ENCODE measurements at places on chromosomes 6 and 20.

- no peaks in the 10 kb centered on the region for H3K36me3 ChIP-seq
- DNase-seq = peak; percentile 1
- no peak overlapping the region for H3K27ac ChIP-seq
- H3K27me3 ChIP-seq = no peaks in the 10 kb centered on the region
- H3K4me1 ChIP-seq = no peaks in the 10 kb centered on the region
Measured at GRCh38 chr6:94323853-94324252, 904.5 kb upstream of the EPHA7 start.

DNA sequence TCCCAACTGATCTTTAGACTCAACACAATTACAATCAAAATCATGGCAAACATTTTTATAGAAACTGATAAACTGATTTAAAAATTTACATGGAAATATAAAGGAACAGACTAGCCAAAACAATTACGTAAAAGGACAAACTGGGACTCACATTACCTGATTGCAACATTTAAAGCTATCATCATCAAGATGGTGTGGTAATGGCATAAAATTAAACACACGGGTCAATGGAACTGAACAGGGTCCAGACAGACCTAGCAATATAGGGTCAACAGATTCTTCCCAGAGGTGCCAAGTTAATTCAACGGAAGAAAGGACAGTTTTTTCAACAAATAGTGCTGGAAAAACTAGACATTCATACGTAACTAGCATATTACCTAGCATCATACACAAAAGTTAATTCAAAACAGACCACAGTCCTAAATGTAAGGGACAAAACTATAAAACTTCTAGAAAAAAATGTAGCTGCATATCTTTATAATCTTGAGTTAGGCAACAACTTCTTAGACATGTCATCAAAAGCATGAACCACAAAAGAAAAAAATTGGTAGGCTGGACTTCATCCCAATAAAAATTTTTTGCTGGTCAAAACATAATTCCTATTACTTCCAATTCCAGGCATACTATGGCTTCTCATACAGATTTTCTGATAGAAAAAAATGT, 147.4 kb upstream of the BEND6 start:
- H3K27ac ChIP-seq = no peak overlapping the region
- no peaks in the 10 kb centered on the region for H3K4me1 ChIP-seq

- peaks cover 48% of the 10 kb centered on the region for H3K36me3 ChIP-seq
- no peaks in the 10 kb centered on the region for H3K27me3 ChIP-seq
- H3K4me1 ChIP-seq = no peaks in the 10 kb centered on the region
- DNase-seq = no peak
- no peak overlapping the region for H3K4me3 ChIP-seq
- H3K27ac ChIP-seq = no peak overlapping the region
Measured at GRCh38 chr20:35939264-35939663, 15.0 kb downstream of the SCAND1 start.

GRCh38 chr6:125791151-125791819, 525 bp downstream of the NCOA7 start:
- H3K4me1 ChIP-seq = peaks cover 14% of the 10 kb centered on the region
- peak; percentile 54 for DNase-seq
- peak overlapping the region; percentile 97 for H3K27ac ChIP-seq
- no peaks in the 10 kb centered on the region for H3K36me3 ChIP-seq

All from large intestine (tissue), 12 donors.